ENCODE measurements at places on chromosomes 4 and X. TPM values are rescaled to one million over a fixed set of nuclear protein-coding genes. Genes with fewer than 3 reads are reported as not detected.

Gene APELA
- total RNA-seq = not detected

Gene PCDH11X
- total RNA-seq = not detected

Gene MED14
- total RNA-seq = 24.3 TPM

Gene PAGE2B
- not detected for total RNA-seq

GRCh38 chr4:89324671-89325070 is 17.1 kb upstream of the GPRIN3 start:
- no peak for DNase-seq
- no peak overlapping the region for H3K4me3 ChIP-seq
- no peaks in the 10 kb centered on the region for H3K27me3 ChIP-seq

- H3K27ac ChIP-seq = peak overlapping the region; percentile 4
- H3K4me1 ChIP-seq = peaks cover 3% of the 10 kb centered on the region
- DNase-seq = no peak
Measured at GRCh38 chr4:142314247-142314646, 531.9 kb downstream of the INPP4B start.

GRCh38 chrX:41127477-41128192 is 42.4 kb downstream of the USP9X start:
- DNase-seq = no peak
- H3K4me3 ChIP-seq = no peak overlapping the region
- peaks cover 11% of the 10 kb centered on the region for H3K4me1 ChIP-seq
- H3K27ac ChIP-seq = peak overlapping the region; percentile 13

Gene GAGE13
- total RNA-seq = not detected

Gene SNX25
- 11.4 TPM for total RNA-seq

Gene DUSP21
- total RNA-seq = not detected

Gene ZNF280C
- total RNA-seq = 3.0 TPM

DNA sequence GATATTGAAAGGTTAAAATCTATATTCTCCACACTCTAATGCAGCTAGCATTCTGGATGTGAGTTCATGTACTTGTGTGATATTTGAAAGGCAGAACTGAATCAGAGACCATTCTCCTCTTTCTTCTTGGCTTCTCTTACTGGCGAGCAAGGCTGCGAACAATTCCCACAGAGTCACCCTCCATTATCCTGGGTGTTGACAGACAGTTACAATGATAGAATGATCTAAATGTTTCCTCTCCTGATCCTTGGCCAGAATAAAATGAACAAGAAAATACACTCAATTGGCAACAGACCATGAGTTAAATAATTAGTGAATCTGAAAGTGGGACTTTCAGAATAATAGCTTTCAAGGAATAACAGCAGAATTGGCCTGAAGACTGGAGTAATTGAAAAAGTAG is 342.8 kb downstream of the RAPGEF2 start:
- DNase-seq = no peak
- no peak overlapping the region for H3K4me3 ChIP-seq
- H3K36me3 ChIP-seq = no peaks in the 10 kb centered on the region
- no peak overlapping the region for H3K27ac ChIP-seq
- H3K27me3 ChIP-seq = no peaks in the 10 kb centered on the region

- H3K4me3 ChIP-seq = no peak overlapping the region
- no peaks in the 10 kb centered on the region for H3K4me1 ChIP-seq
- no peak for DNase-seq
- H3K27ac ChIP-seq = no peak overlapping the region
- H3K27me3 ChIP-seq = no peaks in the 10 kb centered on the region
Measured at GRCh38 chr4:121253961-121254360, 89.8 kb upstream of the TNIP3 start.

Gene ESX1
- total RNA-seq = not detected

Gene PRDM8
- total RNA-seq = 2.2 TPM

Gene LDOC1
- 1.0 TPM for total RNA-seq

Gene CDS1
- total RNA-seq = not detected

Gene BST1
- 0.26 TPM for total RNA-seq

Gene GPRIN3
- 1.9 TPM for total RNA-seq

DNA sequence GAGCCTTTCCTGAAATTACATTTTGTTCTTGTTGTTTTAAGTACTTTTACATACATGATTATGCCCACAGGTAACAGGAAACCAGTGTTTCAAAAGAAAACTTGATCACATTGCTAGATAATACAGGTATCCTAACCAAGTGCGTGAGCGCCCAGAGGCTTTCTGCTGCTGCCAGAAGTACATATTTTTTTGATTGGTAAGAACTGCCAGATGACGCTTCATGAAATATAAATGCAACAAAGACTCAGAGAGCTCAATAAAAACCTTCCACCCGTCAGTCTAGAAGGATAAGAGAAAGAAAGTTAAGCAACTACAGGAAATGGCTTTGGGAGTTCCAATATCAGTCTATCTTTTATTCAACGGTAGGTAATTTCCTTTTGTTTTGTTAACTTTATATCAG is at the start of gene EPGN:
EPGN (plus strand) TSS at position 256 of the 400 bp plus-strand sequence; CDS start at position 320, 64 bp downstream.
- H3K27ac ChIP-seq = no peak within 1 kb of the TSS
- H3K4me3 ChIP-seq = no peak within 1 kb of the TSS
- no peaks in the 10 kb centered on the region for H3K36me3 ChIP-seq
- H3K27me3 ChIP-seq = no peaks in the 10 kb centered on the region

GRCh38 chr4:73019462-73020047 is 50.0 kb downstream of the COX18 start:
- H3K27me3 ChIP-seq = no peaks in the 10 kb centered on the region
- no peaks in the 10 kb centered on the region for H3K36me3 ChIP-seq
- DNase-seq = no peak
- no peak overlapping the region for H3K27ac ChIP-seq

Gene LINC00632
- total RNA-seq = 8.4 TPM

Gene CORIN
- 0.70 TPM for total RNA-seq

DNA sequence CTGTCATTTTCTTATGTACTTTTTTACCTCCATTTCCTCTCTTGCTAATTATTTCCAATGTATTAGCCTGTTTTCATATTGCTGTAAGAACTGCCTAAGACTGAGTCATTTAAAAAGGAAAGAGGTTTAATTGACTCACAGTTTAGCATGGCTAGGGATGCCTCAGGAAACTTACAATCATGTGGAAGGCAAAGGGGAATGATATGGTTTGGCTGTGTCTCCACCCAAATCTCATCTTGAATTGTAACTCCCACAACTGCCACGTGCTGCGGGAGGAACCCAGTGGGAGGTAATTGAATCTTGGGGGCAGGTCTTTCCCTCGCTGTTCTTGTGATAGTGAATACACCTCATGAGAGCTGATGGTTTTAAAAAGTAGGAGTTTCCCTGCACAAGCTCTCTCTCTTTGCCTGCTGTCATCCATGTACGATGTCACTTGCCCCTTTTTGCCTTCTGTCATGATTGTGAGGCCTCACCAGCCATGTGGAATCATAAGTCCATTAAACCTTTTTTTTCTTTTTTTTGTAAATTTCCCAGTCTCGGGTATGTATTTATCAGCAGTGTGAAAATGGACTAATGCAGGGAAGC is 870.0 kb upstream of the INTU start:
- DNase-seq = no peak
- H3K4me3 ChIP-seq = no peak overlapping the region
- H3K27ac ChIP-seq = no peak overlapping the region
- no peaks in the 10 kb centered on the region for H3K4me1 ChIP-seq
- H3K27me3 ChIP-seq = no peaks in the 10 kb centered on the region
- H3K36me3 ChIP-seq = no peaks in the 10 kb centered on the region
